ENCODE measurements at places on chromosomes 2 and 18.

- DNase-seq: no peak
These were observed 126.7 kb upstream of the TMEM200C start for GRCh38 chr18:6022074-6022444.

DNA sequence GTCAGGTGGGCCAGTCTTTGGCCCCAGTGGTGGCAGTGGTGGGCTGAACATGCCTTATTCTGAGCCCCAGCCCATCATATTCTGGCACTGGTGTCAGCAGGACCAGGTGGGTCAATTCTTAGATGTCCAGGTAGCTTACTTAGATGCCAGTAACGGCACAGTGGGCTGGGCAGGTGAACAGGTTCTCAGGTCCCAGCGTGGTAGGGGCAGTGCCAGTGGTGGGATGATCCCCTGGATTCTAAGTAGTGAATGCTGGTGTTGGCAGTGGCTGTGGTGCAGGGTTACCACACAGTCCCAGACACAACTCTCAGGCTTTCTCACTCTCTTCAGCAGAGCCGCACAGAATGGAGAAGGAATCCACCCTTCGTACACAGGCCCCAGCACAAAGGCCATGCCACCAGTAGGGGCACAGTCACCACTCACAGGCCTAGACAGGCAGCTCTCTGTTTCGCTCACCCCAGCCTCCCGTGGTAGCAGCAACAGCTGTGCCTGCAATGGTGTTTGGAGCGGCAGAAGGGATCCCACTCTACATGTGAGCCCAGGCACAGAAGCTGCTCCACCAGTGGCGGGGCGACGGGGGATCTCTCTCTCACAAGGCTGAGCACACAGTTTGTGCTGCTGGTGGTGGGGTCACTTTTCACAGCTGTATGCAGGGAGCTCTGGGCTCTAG is 97.3 kb downstream of the ANKRD12 start:
- DNase-seq: no peak

DNA sequence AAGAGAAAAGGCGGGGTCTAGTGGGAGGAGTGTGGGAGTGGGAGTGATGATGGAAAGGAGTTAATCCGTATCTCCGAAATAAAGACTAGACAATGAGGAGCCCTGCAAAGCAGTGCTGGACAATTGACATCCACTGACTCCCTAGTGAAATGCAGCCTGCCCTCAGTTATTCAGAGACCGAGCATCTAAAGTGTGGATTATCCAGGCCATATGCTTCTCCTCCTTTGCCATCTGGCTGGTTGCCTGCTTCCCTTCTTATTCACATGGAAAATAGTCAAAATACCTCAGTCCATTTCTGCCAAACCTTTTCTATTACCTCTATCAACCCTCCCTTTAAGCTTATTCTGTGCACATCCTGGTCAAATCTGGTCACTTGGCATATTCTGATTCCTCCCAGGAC is 288.8 kb upstream of the SIX3 start:
- DNase-seq: no peak

GRCh38 chr2:108154366-108155061 is 85.3 kb upstream of the SULT1C3 start:
- DNase-seq: no peak

DNA sequence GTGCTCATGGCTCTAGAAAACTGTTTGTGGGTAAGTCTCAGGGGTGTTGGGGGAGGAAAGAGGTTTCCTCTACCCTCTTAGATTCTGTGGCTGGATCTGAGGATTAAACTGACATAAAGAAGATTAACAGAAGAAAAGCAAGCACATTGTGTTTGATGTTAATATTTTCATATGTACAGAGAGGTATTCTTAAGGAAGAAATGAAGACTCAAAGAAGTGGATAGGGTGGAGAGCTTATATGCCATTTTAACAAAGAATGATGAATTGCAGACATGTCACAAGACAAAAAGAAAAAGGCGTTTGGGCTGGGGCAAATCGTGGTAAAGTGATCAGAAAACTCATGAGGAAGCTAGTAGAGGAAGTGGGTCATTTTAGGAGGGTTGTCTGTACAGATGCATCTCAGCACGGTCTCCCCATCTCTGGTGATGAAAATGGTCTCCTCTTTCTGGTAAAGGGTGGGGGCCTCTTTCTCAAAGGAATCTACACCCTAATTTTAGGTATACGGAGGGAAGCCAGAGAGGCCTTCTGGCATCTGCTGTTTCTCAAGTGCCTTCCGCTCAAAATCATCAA is 17.8 kb downstream of the FAM110C start:
- no peak for DNase-seq

Measured in stimulated activated CD8-positive, alpha-beta memory T cell treated with anti-CD3 and anti-CD28 coated beads, Interleukin-15, amount 100 ng/mL, for 1 hour (primary cell).